ENCODE measurements at places on chromosomes 6 and 20.

- no peak for DNase-seq
Measured at GRCh38 chr6:56475736-56476457, 166.8 kb downstream of the DST start.

DNA sequence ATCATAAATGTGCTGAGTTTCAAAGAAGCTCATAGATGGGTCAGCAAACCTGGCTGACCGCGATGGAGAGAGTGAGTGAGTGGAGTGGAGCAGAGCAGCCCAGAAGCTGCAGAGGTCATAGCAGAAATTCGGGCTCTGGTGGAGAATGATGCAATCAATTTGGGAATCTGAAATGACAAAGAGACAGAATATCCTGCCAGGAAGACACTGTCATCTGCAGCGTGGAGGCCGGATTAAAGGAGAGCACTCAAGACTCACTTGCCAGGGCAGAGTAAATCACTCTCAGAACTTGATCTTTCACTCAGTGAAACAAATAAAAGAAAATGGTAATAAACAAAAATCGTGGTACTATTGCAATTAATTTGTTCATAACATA, 109.6 kb upstream of the RREB1 start:
- peak; percentile 55 for DNase-seq

GRCh38 chr20:2137552-2138201, 36.0 kb downstream of the STK35 start:
- peak; percentile 77 for DNase-seq

DNA sequence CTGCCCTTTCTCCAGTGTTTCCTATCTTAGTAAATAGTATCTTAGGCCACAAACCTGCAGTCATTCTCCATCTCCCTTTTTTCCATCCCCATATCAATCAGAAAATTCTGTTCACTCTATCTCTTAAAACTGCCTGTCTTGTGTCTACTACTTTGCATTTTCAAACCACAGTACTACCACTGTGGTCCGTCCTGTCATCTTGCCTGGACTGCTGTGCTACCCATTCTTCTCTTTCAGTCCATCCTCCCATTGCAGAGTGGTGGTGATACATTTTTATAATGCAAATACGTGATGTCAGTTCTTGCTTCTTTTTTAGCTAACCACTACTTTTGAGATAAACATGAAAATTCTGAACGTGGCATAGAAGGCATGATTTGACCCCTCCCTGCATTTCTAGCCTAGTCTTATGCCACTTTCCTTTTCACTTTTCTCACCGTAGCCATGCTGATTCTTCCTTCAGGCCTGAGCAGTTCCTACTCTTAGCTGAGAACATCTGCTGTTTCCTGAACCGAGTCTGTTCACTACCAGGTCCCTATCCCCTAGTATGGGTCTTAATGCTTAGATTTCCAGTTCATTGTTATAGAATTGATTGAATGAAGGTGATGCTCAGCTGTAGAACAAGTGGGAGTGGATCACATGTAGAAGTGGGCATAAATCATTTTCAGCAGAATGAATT, 13.8 kb downstream of the TBPL1 start:
- no peak for DNase-seq
